ENCODE measurements at places on chromosomes 2 and 18.

DNA sequence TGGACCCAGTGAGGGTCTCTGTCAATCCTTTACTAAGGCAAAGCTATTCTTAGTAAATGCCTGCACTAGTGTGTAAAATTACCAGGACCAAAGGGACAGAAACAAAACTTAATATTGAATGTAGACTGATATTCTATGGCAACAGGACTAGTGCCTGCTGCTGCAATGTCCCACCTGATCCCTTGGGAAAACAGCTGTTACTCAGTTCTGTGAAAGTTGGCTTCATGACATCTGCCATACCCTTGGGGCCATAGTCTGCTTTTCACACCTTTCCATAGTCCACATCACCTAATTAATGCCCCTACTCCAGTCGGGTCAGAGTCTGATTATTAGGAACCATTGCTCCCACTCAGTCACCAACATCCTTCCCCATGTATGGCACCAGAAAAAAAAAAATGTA is 14.5 kb downstream of the DNAJC27 start:
- peak; percentile 6 for DNase-seq

- no peak for DNase-seq
These were observed 100.7 kb downstream of the LYPD6 start for GRCh38 chr2:149430743-149431736.

DNA sequence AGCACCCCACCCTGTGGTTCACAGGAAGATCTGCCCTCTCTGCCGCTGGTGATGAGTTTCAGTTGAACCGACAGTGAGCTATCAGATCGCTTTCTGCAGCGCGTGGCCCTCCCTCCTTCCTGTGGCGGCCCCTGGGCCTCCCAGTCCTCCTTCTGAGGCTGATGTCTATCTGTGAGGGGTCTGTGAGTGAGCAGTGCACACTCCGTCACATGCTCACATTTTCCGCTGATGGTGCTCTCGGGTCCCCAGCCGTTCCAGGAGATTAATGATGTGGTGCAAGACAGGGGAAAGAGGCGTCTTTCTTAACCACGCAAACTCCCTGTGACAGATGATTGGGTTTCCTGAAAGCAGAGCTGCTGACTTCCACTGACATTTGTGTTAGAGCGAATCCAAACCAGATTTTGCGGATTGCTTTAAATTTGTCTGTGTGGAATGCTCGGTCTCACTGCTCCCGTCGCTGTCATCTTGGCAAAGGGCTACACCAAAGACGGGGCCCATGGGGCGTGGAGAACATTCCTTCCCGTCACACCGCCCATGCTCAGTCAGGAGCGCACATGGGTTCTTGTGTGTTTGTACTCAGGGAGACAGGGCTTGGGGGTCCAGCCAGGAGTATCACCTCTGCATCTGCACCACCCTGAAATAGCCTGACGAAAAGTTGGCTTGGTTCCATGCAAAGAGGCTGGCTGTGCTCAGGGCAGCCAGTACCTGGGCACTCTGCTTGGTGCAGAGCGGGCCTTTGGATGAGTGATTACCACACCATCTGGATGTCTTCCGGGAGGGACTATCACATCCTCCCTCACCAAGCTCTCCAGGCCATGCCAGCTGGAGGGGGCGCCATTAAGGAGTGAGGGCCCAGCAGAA is 154.7 kb upstream of the HS6ST1 start:
- DNase-seq = no peak

DNA sequence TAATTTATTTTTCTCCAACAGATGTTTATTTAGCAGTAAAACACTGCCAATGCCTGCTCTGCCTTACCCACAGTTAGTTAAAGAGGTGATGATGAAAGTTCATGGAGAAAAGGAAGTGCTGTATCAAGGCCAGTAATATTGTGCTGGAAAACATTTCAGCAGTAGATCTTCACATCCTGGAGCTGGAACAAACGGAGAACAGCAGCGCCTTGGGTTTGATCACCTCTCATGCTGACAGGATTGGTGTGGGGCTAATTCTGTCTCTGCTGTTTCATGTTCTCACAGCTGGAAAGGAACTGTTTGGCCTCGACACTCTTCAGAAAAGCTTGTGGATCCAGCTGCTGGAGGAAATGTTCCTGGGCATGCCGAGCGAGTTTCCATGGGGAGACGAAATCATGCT is 61.5 kb upstream of the RPE start:
- no peak for DNase-seq

DNA sequence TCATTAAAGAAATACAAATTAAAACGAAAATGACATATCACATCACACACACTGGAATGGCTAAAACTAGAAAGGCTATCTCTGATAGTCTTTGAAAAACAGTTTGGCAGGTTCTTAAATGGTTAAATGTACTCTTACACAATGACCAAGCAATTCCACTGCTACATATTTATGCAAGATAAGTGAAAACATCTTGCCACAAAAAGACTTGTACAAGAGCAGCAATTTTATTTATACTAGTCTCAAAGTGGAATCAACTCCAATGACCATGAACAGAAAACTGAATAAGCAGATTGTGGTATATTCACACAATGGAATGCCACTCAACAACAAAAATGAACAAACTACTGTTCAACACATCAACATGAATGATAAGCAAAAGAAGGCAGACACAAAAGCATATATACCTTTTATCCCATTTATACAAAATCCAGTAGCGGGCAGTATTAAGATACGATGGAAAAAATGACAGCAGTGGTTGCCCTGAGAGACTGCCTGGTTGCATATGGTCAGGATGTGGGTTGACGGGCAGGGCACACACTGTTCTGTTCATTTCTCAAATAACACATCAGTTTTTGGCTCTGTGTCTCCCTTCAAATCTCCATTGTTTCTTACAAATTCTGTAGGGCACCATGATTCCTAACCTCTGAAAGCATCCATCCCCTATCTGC is 25.4 kb downstream of the SP100 start:
- no peak for DNase-seq

DNA sequence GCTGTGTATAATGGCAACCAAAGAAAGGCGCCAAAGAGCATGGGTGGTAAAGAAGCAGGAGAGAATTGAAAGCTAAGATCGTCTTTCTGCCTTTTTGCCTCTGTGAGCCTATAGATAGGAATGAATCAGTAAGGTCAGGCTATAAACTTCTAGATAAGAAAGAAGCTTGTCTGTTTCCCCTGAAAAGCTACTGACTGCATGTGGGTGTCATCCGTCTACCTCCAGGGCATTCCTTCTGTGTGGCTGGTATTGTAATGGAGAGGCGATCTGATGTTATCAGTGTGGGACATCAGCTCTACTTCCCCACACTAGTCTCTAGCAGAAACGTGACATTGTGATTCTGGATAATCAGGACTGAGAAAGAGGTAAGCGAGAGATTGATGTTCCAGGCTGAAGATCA is 63.4 kb upstream of the PLA2R1 start:
- no peak for DNase-seq

GRCh38 chr2:133789743-133790142 is 221.5 kb upstream of the NCKAP5 start:
- DNase-seq = no peak

DNA sequence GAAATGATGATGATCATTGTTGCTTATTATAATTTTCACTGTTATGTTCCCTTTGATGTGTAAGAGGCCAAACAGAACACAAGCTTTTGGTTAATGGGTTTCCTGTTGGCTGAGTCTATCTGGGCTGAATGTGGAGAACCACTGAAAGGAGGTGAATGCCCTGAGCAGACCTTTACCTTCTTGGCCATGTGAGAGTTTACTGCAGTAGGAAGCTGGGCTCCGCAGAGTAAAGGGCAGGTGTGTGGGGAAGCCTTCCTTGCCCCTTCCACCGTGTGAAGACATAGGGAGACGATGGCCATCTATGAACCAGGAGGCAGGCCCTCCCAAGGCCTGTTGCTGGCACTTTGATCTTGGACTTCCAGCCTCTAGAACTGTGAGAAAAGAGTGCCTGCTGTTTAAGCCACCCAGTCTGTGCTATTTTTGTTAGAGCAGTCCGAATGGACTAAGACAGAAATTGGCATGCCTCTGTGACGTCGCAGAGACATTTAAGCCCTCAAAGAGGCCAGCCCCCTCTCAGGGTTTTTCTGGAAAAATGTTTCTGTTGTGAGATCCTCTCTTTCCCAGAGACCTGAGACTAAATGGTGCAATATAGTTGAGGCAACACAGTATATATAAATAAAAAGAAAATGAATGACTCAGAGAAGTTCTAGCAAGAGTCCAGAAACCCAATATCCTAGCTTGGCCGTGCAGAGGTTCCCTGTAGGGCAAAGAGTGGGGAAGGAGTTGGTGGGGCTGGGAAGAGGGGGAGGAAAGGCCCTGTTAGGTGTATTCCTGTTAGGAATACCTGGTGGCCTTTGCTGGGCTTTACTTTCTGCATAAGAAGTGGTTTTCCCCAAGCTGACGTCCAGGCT is 121.9 kb upstream of the LGALSL start:
- DNase-seq = no peak

DNA sequence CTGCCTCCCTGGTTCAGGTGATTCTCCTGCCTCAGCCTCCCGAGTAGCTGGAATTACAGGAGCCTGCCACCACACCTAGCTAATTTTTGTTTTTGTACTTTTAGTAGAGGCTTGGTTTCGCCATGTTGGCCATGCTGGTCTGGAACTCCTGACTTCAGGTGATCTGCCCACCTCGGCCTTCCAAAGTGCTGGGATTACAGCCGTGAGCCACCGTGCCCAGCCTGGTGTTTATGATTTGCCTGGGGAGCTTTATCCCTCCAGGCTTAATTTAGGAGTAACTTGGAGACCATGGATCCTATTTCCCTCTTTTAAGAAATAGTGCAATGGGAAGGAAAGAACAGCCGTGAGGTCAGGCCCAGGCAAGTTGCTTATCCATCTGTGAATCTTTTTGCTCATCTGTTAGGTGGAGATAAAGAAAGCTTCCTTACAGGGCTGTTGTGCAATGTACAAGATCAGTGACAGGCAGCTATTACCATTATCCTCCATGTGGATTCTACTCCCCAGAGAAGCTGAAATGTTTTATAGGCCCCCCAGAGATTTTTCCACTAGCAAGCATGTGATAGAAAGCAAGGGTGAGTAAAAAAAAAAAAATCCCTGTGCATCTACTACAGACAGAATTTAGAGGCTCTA is 104.9 kb upstream of the MGAT5 start:
- DNase-seq = no peak

DNA sequence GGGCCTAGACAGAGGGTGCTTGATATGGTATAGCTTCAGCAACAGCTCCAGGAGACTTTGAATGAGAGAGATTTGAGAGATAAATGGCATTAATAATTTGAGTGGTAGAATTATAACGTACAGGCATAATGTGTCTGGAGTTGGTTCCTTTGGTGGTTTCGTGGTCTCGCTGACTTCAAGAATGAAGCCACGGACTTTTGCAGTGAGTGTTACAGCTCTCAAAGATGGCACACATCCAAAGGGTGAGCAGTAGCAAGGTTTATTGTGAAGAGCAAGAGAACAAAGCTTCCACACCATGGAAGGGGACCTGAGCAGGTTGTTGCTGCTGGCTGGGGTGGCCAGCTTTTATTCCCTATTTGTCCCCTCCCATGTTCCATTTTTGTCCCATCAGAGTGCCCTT is 23.1 kb downstream of the PDCD1 start:
- DNase-seq = no peak

- no peak for DNase-seq
These were observed 116.0 kb downstream of the LTBP1 start for GRCh38 chr2:33062665-33063250.

DNA sequence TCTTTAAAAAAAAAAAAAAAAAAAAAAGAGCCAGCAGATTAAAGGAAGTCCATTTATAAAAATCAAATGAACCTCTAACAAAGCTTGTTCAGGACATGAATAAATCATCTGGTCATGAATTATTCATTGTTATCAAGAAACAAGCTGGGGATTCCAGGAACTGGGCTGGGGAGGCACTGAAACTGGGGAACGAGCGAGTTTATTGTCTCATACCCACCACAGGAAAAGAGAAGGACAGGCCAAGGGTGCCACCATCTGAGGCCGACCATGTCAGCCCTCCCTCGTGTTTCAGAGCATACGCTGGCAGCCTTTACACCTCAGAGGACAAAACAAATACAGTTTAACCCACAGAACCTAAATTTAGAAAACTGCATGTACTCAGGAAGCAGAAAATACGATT is 164.2 kb downstream of the VWC2L start:
- no peak for DNase-seq

GRCh38 chr2:99597616-99598015 is 107.8 kb upstream of the REV1 start:
- DNase-seq = no peak

GRCh38 chr2:48600204-48600813 is 17.3 kb upstream of the GTF2A1L start:
- peak; percentile 49 for DNase-seq

- no peak for DNase-seq
These were observed 210.4 kb downstream of the AKAIN1 start for GRCh38 chr18:4986677-4987076.

GRCh38 chr2:15115776-15116175 is 445.4 kb downstream of the NBAS start:
- no peak for DNase-seq

DNA sequence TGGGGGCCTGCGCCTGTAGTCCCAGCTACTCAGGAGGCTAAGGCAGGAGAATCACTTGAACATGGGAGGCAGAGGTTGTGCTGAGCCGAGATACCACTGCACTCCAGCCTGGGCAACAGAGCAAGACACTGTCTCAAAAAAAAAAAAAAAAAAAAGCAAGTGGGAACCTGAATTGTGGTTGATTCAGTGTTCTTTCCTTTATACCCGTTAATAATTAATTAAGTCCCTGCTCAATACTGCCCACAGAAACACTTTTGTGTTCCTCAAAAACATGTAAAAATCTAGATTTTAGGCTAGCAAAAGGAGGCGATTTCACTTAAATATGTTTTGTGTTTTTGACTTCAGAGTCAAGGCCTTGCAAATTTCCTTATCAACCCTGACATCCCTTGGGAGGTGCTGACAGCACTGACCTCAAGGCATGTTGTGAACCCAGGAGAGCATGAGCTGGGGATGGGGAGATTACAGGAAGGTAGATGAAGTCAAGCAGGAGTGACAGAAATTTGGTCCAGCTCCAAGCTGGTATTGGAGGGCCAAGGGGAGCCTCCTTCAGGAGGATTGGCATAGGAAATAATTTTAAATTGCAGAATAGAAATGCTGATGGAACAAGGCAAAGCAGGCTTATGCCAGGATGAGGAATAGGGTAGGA is 89.0 kb upstream of the PNPT1 start:
- no peak for DNase-seq

- DNase-seq = no peak
These were observed 117.1 kb downstream of the ZNF407 start for GRCh38 chr18:74714791-74715190.

DNA sequence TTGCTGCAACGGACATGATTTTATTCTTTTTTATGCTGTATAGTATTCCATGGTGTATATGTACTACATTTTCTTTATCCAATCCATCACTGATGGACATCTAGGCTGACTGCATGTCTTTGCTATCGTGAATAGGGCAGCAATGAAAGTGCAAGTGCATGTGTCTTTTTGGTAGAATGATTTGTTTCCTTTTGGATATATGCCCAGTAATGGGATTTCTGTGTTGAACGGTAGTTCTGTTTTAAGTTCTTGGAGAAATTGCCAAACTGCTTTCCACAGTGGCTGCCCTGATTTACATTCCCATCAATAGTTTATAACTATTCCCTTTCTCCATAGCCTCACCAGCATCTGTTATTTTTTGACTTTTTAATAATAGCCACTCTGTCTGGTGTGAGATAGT is 99.7 kb upstream of the CRIM1 start:
- no peak for DNase-seq

- DNase-seq = no peak
These were observed 579.3 kb downstream of the PIK3C3 start for GRCh38 chr18:42534313-42534712.
